ENCODE measurements at places on chromosomes 3 and 15.

- no peaks in the 10 kb centered on the region for H3K4me1 ChIP-seq
- H3K27me3 ChIP-seq = no peaks in the 10 kb centered on the region
- no peak overlapping the region for H3K4me3 ChIP-seq
- no peak overlapping the region for H3K27ac ChIP-seq
Observed at GRCh38 chr3:78257951-78258530, 1218.1 kb downstream of the ROBO2 start.

GRCh38 chr3:105829229-105829628, 39.6 kb downstream of the CBLB start:
- no peak overlapping the region for H3K4me3 ChIP-seq
- no peaks in the 10 kb centered on the region for H3K27me3 ChIP-seq
- H3K27ac ChIP-seq = no peak overlapping the region
- DNase-seq = no peak
- H3K4me1 ChIP-seq = peaks cover 16% of the 10 kb centered on the region

- DNase-seq = peak; percentile 55
- no peak overlapping the region for H3K4me3 ChIP-seq
- H3K36me3 ChIP-seq = no peaks in the 10 kb centered on the region
- H3K4me1 ChIP-seq = peaks cover 3% of the 10 kb centered on the region
- H3K27ac ChIP-seq = no peak overlapping the region
Observed at GRCh38 chr3:143480344-143480743, 360.8 kb downstream of the CHST2 start.

GRCh38 chr3:48595075-48595525, at the start of gene COL7A1:
Gene COL7A1, minus strand, starts transcription at chr3:48595329. Its CDS starts 170 bp downstream, at chr3:48595159.
- H3K27me3 ChIP-seq = peaks cover 9% of the 10 kb centered on the region
- H3K4me3 ChIP-seq = no peak within 1 kb of the TSS
- no peak within 1 kb of the TSS for H3K27ac ChIP-seq

DNA sequence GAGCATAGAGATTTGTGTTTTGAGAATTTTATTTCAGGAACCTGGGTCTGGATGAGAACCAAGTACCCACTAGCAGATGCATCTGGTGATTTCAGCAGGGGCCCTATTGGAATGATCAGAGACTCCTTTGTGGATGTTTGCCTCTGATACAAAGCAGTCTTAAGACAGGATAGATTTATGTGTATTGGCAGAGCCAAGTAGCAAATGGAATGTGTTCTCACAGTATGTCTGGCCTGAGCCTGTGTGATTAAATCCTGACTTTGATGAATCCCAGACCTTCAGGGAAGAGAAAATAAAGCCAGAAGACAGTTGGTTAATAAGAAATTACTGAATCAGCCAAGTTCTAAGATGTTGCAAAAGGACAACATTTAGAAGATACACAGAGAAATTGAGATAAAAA, 755.5 kb upstream of the SEMA6D start:
- H3K27ac ChIP-seq = no peak overlapping the region
- no peak for DNase-seq
- H3K4me3 ChIP-seq = no peak overlapping the region
- H3K36me3 ChIP-seq = no peaks in the 10 kb centered on the region

GRCh38 chr3:99895703-99896441, 78.2 kb downstream of the CMSS1 start:
- H3K27ac ChIP-seq = peak overlapping the region; percentile 92
- H3K27me3 ChIP-seq = no peaks in the 10 kb centered on the region
- DNase-seq = peak; percentile 85
- H3K36me3 ChIP-seq = no peaks in the 10 kb centered on the region

- no peaks in the 10 kb centered on the region for H3K36me3 ChIP-seq
- no peak overlapping the region for H3K4me3 ChIP-seq
- DNase-seq = no peak
- no peak overlapping the region for H3K27ac ChIP-seq
- H3K27me3 ChIP-seq = no peaks in the 10 kb centered on the region
Observed at GRCh38 chr3:10845839-10846656, 30.0 kb downstream of the SLC6A11 start.

DNA sequence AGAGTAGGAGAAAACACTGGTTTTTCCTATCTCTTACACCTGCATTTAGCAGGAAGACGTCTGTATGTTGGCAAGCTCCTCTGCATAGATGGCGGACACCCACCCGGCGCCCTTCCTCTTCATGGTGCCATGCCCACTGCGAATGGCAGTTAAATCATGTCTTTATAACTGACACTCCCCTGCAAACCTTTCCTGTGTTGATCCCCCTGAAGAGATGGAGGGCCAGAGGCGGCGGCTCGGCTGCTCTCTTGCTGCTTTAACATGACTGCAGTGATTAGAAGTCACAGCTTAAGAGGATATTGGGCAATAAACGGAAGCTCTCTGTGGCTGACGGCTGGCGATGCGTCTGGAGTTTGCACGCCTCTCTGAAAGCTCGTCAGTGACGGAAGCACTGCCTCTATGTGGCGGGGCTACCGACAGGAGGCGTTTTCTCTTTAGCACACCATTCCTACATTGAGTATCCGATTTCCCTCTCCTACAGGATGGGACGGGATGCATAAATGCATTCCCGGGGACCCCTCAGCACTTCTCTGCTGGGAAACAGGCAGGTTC, 25.5 kb upstream of the SNRPA1 start:
- DNase-seq = peak; percentile 29
- H3K27me3 ChIP-seq = no peaks in the 10 kb centered on the region
- no peaks in the 10 kb centered on the region for H3K4me1 ChIP-seq
- H3K4me3 ChIP-seq = no peak overlapping the region

- DNase-seq = no peak
- H3K4me3 ChIP-seq = no peak overlapping the region
- no peak overlapping the region for H3K27ac ChIP-seq
- H3K27me3 ChIP-seq = peaks cover 7% of the 10 kb centered on the region
- no peaks in the 10 kb centered on the region for H3K4me1 ChIP-seq
- no peaks in the 10 kb centered on the region for H3K36me3 ChIP-seq
Observed at GRCh38 chr15:48913141-48913540, 35.2 kb downstream of the EID1 start.

DNA sequence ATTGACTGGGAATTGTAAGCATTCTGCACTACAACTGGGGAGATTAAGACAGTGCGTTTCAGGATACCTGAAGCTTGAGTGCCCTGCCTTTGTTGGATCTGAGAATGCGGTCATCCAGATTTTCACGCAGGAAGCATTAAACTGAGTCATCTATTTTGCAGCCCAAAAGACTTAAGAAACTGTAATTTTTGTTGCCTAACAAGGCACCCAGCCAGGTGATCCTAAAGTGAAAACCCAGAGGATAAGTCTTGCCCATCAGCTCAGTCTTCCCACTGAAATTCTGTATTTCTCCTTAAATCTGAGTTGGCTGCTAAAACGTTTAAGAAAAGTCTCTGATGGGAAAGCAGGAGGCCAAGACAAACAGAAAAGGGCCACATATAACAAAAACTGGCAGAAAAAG, 242.5 kb upstream of the TMCO5A start:
- no peak overlapping the region for H3K27ac ChIP-seq
- no peak overlapping the region for H3K4me3 ChIP-seq
- no peaks in the 10 kb centered on the region for H3K4me1 ChIP-seq

Measured in endothelial cell of umbilical vein (primary cell).